ENCODE measurements at places on chromosomes 6 and 20.

DNA sequence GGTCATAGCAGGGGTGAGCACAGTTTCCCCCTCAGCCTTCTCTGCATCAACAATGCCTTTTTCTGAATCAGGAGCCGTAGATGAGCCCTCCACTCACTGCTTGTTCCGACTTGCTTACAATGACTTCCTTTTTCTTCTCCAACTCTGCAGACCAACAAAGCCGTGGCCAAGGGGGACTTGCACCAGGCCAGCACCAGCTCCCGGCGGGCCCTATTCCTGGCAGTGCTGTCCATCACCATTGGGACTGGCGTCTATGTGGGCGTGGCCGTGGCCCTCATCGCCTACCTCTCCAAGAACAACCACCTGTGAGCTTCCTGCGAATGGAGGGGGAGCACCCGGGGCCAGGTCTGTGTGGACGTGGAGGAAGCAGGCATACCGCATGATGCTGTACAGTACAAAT is 195.8 kb downstream of the SYNDIG1 start:
- no peak for DNase-seq

GRCh38 chr6:161353208-161353613 is 79.3 kb upstream of the AGPAT4 start:
- DNase-seq: no peak

DNA sequence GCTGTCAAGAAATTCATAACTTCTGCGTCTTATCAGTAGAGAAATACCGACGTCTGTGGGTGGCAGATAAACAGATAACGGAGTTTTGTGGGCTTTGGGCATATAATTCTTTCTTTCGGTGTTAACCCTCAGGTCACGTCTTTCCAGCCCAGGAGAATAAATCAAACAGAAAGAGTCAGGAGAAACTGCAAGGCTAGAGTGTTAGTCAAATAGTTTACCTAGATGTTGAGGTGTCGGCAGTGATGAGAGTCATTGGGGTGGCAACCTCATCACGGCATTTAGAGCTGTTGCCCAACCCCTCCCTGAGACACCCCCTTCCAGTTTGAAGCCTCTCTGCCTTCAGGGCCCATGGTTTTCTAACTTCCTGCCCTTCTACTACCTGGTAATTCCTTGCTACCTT is 49.5 kb downstream of the ADTRP start:
- no peak for DNase-seq

DNA sequence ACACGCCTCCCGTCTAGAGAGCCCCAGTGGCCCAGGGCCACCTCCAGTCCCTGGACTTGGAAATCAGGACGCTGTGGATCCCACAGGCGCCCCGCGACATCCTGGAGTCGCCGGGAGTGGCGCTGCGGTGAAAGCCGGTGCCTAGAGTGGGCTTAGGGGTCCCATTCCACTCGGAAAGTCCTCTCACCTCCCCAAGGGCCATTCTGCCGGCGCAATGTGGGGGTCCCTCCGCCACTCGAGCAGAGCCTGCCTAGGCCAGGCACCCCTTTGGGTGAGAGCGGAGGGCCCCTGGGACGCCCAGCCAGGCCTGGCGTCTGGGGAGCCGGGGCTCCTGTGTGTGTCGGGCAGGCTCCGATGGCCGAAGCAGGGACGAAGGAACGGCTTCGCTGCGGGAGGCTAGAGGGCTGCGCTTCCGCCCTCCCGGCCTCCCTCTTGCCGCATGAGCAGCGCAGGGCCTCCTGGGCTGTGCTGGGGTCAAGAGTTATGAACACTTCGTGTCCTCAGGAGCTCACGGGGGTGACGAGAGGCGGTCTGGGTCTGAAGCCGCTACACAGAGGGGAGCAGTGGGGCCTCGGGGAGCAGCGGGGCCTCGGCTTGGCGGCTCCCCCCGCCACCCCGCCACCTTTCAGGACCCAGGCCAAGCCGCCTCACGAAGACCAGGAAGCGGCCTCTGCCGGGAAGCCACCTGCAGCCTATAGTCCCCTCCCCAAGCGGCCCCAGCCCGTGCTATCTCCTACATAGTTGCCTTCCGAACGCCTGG is 13.6 kb downstream of the POU3F2 start:
- DNase-seq: peak; percentile 68

DNA sequence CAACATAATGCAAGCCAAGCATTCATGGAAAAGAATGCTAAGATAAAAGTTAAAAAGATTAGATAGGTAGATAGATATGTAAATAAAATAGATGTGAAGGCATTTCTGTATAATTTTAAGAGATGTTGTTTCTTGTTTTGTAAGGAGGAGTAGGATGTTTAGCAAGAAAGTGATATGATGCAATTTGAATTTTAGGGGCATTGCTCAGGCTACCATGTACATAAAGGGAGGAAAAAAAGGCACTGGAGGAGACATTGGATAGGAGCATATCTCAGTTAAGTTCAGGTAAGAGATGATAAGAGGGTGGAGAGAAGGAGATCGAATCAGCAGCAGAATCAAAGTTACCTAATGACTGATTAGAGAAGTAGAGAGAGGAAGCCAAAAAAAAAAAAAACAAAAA is 194.7 kb downstream of the TENT5A start:
- DNase-seq: no peak

- DNase-seq: no peak
Observed at GRCh38 chr6:5540370-5540769, 279.1 kb downstream of the FARS2 start.

Measured in osteoblast (primary cell).